ENCODE measurements at places on chromosomes 7 and 10.

GRCh38 chr7:98221611-98222532 lies 10.6 kb downstream of the BHLHA15 start:
- no peak for DNase-seq

- no peak for DNase-seq
Measured at GRCh38 chr10:132229096-132229495, 42.3 kb downstream of the DPYSL4 start.

- no peak for DNase-seq
Measured at GRCh38 chr7:81416659-81417058, 353.2 kb downstream of the HGF start.

- DNase-seq = no peak
Measured at GRCh38 chr7:104664648-104665047, 336.2 kb downstream of the LHFPL3 start.

DNA sequence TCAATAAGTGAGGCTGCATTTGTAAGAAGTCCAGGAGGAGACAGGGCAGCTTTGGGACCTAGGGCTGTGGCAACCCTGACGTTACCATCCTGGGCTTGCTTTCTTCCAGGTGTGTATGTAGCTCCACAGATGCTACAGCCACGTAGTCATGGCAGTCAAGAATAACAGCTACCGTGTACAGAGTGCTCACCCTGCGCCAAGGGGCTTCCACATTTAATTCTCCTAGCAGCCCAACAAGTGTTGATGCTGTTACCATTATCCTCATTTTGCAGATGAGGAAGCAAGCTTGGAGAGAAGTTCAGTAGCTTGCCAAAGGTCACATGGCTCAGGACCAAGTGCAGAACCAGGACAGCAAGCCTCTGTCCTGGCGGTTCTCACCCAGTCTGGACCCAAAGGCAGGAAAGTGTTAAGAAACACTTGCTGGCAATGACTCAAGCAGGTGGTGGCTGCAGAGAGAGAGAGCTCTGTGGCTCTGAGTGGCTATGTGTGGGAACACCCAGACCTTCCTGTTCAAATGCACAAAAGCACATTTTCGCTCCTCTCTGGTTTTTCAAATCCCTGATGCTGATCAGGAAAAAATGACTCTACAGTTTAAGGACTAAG lies 89.8 kb downstream of the CREM start:
- DNase-seq = no peak

- DNase-seq = no peak
Measured at GRCh38 chr7:3206771-3207191, 94.3 kb upstream of the SDK1 start.

- DNase-seq = no peak
Measured at GRCh38 chr10:121751191-121751760, 153.0 kb upstream of the FGFR2 start.

GRCh38 chr7:47444376-47445098 lies 137.4 kb downstream of the TNS3 start:
- no peak for DNase-seq

DNA sequence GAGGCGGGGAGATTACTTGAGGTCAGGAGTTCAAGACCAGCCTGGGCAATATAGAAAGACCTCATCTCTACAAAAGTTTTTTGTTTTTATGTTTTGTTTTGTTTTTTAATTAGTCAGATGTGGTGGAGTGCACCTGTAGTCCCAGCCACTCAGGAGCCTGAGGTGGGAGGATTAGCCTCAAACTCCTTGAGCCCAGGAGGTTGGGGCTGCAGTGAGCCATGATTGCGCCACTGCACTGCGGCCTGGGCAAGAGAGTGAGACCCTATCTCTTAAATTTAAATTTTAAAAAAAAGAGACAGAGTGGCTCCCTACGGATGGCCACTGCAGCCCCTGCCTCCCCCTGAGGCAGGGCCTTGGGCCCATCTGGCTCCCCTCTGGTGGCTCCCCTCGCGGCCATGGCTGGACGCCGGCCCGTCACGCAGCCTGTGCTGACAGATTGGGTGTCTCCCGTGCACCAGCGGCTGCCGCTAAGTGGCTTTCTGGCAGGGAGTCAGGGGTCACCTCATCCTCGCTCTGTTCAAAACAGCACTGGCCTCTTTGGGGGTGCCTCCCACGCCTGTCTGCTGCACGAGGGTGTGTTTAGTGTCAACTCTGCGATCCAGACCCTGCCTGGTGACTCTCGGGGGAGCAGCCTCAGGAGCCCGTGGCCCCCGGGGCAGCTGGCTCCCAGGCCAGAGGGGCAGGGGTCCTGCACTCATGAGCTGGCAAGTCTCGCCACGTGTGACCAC lies 44.4 kb upstream of the ELN start:
- no peak for DNase-seq

- DNase-seq = peak; percentile 33
Measured at GRCh38 chr7:80105701-80106408, 28.8 kb upstream of the GNAI1 start.

DNA sequence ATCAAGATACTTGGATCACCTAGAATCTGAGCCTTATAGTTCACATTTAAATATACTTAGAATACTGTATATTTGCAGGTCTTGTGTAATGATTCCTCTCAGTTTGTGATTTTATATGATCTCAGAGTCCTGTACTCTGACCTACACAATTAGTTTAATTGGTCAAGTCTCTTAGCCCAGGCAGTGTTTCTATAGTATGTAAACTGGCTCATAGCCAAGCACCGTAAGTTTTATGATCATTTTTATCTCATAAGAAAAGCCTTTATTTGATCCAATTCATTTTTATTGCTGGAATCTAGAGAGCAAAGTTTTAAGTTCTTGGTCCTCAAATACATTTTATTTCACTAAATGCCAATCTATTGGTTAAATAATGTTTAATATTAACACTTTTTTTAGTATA lies 242.2 kb downstream of the MALRD1 start:
- no peak for DNase-seq

GRCh38 chr10:25820874-25821273 lies 113.2 kb upstream of the MYO3A start:
- DNase-seq = no peak

GRCh38 chr10:59129867-59130266 lies 46.6 kb upstream of the PHYHIPL start:
- DNase-seq = no peak

- DNase-seq = no peak
Measured at GRCh38 chr7:55588976-55589604, 16.8 kb upstream of the VOPP1 start.

GRCh38 chr10:71323407-71323806 lies 4.3 kb downstream of the SLC29A3 start:
- DNase-seq = no peak

- no peak for DNase-seq
Measured at GRCh38 chr10:5818894-5819293, 5.7 kb upstream of the GDI2 start.

DNA sequence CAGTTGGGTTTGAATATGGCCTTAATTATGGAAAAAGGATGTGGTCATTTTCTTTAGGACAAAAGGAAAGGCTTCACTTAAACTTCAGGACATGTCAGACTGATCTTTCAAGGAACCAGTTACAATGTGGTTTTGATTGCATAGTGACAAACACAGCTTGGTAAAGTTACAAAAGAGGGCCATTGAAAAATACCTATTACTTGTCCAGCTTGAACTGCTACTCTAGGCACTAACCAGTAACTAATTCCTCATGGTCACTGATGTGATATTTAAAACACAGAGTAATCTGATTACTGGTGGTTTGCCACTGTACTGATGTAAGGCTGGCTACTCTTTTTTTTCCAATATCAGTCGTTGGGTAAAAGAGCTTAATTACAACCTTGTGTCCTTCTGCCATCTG lies 22.6 kb downstream of the TES start:
- no peak for DNase-seq

DNA sequence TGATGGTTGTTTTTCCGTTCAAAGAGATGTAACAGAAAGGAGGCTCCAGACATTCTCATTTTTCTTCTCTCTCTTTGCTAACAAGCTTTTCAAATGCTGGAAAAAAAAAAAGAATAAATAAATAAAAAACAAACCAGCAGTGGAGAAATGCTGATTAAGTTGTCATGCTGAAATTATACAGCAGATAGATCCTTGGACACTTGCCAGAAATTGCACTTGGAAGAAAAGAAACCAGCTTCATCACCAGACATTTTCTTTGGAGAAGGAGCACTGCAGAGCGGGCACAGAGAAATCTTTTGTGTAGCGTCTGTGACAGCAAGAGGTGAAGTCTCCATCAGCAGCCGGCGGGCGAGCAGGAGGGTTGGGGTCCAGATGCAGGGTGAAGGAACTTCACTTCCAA lies 55.8 kb downstream of the CLRN3 start:
- no peak for DNase-seq
